G401 (cell line): ENCODE measurements at places on chromosomes 12 and 14. TPM values are rescaled to one million over a fixed set of nuclear protein-coding genes. Genes with fewer than 3 reads are reported as not detected.

The AICDA gene
- not detected in 2 replicates for total RNA-seq

The SLC4A8 gene
- total RNA-seq, result 1.4 and 2.2 TPM in 2 replicates

The TAC3 gene
- 0.85 TPM in 1 of 2 replicates, not detected in the other for total RNA-seq

The SERPINA12 gene
- total RNA-seq, result not detected in 2 replicates

The KRT79 gene
- not detected in 2 replicates for total RNA-seq

- DNase-seq, result no peak
Observed at GRCh38 chr12:79844693-79845092, 90.2 kb downstream of the PPP1R12A start.

DNA sequence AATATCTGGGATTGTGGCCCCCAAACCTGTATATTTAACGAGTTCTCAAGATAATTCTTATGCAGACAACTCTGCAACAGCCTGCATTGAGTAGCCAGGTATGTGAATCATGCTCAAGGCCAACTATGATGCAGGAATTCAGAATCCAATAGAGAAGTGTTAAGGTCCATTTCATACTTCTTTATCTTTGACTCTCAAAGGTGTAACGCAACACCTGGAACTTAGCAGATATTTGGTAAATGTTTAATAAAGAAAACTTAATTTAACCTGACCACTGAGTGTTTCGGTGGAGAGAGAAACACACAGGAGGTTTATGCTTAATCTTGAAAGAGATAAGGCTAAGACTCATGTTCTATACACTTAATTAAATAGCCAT is 156.5 kb upstream of the PLEKHG7 start:
- no peak for DNase-seq

- no peak for DNase-seq
Observed at GRCh38 chr14:105733081-105734065, 207.0 kb downstream of the TMEM121 start.

- no peak for DNase-seq
Observed at GRCh38 chr12:121427556-121428050, 27.7 kb downstream of the RNF34 start.

- DNase-seq, result no peak
Observed at GRCh38 chr14:103930051-103930604, 1.9 kb downstream of the TDRD9 start.

DNA sequence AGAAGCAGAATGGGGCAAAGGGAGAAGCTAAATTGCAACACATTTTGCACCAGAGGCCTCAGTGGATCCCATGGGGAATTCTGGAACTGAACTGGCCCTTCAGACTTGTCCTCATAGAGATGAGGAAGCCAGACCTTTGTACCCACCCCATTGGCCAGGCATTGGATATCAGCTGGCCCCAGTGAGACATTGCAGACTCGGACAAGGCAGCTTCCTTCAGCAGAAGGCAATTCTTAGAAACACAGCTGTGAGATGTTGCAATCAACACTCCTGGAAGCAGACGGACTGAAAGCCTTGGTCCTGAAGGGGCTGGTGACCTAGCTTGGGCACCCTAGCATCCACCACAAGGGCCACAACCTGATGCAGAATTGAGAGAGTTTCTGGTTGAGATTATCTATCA is 218.1 kb downstream of the MSRB3 start:
- DNase-seq, result no peak

DNA sequence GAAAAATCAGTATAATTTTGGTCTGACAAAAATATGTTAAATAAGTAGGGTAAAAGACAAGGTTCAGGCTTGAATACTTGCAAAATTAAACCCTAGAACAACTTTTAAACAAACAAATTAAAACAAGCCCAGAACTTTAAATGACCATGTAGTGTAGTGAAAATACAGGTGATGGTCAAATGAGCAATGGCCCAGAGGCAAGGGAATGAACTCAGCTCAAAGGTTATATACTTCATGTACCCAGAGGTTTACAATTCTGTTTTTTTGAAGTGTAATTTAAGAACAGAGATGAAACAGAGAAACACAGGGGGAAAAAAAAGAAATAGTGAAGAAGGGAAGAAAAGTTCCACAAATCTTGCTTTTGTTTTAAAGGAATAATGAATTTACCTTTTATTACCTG is 949.2 kb downstream of the TRHDE start:
- DNase-seq, result no peak

DNA sequence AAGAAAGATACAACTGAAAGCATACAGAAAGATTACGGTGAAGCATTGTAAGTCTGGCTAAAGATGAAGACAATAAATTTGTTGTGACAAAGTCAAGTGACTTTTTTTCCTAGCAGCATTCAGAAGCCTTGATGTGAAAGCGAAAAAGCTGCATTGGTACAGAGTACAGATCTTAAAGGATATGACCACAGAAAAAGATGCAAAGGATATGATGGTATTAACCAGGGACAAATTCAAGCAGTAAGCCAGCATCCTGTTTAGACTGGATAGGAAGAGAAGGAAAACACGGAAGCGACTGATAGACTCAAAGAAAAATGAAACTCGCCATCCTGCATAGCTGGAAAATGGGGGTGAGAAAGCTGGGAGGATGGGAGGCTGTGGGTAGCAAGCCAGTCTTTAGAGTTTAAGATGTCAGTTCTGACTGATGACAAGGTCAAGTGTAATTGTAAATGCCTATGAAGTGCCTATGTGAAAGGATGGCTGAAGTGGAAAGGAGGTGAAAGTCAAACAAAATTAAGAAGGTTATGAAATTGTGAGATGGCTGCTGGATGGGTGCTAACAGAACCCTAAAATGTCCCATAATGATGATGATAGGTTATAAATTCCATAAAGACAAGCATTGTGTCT is 92.4 kb downstream of the PHLDA1 start:
- DNase-seq, result no peak

DNA sequence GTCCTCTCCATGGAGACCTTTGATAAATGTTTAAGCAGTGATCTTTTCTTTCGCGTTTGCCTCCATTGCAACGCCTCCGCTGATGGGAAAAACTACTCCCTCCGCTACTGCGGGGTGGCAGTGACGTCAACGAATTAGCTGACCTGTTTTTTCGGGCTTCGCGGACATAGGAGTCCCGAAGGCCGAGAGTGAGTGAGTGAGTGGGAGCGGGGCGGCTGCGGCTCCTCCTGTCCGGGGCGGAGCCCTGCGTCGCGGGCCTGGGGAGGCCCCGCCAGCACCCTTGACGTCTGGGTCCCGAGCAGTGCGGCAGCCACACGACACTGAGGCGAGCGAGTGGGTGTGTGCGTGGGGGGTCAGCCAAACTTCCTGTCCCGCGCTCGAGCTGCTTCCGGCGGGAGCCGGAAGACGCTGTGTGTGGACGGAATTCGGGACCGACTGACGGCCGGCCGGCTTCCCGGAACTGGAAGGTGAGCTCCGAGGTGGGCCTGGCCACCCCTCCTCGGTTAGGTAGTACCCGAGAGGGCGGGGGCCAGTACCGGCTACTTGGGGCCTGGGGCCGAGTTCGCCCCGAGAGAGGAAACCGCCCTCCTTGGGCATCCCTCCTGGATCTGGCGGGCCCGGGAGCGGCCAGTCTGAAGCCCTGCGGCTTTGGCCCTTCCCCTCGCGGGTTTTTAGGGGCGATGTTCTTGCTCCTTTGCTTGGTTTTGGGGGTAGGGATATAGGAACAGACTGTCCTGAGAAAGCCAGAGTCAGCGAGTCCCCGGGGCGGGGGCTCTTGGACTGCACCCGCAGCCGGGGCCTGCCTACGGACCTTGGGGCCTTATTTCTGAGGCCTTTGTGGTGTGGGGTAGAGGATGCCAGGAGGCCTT is at the start of gene ZNF410:
Gene ZNF410, plus strand, starts transcription at position 411 of the 869 bp plus-strand sequence. CDS start 5,317 bp downstream, outside the sequence.
- peak; percentile 93 for DNase-seq

DNA sequence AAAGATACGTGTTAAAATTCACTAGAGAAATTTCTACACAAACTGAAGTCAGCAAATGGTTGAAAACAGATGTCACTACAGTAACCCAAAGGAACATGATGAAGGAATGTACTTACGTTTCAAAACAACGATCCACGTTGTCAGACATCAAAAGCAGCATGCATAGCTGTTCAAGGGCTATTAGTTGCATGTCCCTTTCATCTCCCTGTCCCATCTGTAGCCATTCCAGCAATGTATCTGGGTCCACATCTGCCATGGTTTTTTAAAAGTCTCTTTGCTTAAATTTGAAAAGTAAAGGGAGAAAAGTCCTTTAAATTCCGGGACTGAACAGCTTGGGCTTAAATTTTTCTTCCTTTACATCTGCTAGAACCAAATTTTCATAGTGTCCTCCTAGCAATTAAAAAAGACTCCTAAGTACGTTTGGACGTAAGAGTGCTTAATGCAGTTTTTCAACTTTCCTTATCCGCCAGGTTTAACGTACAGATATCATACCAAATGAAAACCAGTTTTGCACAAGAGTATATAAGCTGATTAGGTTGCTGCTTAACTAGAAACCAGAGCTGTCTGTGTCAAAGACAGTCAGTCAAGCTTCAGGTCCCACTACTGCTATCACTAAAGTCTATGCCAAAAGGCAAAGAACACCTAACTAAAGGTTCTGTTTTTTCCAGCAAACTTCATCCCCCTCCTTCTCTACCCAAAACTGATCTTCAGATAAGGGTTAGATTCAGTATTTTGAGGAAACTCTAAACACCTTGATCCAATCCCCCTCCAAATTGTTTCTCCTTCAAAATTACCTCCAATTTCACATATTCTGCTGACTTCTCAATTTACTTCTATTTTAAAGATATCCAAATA is 1.7 kb downstream of the HECTD1 start:
- peak; percentile 34 for DNase-seq
